ENCODE measurements at places on chromosomes 4 and X.

DNA sequence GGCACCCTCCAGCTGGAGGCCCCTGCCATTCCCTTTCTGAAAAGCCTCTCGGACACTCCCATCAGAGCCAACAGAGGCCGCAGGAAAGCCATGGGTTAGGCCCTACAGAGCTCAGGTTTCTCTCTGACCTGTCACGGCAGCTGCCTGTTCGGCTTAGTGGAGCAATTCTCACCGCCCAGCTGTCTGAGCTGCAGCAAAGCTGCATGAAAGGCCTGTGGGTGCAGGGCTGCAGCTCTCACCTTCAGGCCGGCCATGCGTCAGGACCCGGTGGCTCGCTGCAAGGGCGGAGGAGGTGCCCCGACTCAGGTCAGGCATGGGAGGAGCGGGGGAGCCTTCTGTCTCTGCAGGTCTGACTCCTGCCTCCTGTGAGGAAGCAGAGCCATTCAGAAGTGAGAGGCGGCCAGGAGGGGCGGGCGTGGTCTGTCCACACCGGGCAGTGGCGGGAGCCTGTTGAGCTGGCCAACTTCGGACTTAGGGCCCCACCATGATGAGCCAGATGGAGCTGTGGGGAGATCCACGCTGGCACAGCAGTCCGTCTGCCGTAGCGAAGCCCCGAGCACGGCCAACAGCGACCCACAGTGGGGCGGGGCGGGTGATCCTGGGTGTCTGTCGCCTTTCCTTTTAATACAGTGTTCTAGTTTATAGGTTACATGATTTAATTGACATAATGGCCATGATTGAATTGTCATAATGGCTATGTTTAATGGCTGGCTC, 23.4 kb downstream of the PDE6B start:
- DNase-seq = no peak

DNA sequence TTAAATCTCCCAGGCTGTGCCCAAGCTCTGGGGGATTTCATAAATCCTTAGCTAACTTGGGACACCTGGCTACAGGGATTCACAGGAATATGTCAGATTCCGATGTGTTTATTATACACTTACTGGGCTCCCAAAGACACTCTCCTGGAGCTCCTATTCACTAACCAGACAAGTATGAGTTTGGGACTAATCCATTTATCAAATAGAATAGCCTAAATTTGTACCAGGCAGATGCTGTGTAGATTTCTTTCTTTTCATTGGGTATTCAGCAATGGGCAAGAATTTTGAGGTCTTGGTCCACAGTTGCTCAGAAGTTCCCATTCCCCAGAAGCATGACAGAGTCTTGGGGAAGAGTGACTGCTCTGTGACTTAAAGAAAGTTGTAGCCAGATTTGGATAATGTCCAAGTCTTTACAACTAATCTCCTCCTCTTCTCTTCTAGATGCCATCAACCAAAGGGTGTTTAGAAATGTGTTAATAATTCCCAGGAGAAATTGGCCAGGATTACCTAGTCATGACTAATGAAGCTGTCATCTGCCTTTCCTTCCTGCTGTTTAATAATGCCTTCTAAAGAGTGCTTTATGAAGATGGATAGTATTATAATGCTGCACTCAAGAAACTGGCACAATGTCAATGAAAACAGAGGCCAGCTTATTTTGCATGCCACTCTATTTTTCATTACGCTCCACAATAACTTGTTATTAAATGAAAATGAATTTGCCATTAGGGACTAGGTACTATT, 120.9 kb downstream of the CHIC2 start:
- no peak for DNase-seq

DNA sequence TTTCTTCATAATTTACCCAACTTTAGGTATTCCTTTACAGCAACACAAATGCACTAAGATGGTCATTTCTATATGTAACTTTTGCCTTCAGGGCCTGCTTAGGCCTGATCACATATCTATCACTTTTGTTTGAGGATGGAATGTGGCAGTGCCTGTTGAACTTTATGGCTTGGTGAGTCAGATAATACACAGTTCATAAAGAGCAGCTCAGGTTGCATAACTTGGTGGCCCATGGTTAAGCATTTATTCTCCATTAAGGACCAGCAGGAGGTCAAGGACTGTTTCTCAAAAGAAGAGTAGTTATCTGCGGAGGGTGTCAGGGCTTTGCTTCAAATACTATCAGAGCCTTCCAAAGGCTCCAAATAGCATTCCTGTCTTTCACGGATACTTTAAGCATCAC, 124.1 kb upstream of the PDHA2 start:
- DNase-seq = no peak

DNA sequence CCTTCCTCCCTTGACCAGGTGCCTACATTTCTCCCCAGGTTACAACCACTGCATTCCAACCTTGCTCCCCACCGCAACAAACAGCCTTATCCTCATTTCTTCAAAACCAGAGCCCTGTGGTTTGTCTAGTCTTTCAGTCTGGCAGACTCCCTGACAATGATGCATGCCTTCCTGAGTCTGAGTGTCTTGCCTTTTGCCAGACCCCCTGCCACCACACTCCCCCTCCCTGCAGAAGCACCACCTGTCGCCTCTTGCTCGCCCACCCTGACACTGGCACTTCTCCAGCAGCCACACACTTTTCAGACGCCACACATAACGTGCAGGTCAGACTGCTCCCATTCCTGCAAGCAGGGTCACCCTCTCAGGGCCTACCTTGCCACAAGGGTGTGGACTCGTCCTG, 349.2 kb upstream of the NOCT start:
- DNase-seq = no peak

DNA sequence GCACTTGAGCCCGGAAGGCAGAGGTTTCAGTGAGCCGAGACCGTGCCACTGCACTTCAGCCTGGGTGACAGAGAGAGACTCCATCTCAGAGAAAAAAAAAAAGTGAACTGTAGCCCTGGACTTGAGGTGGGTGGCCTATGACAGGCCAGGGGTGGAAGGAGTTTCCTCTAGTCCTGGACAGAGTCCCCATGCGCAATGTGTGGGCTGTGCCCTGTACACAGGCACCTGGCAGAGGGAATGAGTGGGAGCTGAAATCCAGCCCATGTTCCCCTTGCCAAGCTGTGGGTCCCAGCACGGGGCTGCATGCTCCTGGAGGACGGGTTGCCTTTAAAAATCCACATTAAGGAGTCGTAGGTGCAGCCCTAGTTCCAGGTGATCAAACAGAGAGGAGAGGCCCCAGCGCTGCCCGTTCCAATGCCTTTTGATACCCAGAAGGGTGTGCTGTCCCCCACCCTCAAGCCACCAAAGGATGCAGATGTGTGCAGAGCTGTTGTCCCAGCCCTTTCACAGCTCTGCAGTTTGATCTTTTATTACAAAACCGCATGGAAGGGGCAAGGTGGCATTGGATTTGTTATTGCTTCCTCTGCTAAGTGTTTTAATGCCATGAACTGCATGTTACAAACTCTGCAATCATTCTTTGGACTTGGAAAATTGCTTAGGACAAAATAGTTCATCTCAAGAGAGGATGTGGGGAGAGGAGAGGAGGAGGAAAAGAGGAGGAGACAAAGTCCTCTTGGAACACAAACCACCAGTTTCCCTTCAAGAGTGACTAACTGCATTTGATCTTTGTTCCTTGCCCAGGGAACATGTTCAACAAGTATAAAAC, 38.0 kb upstream of the PDK3 start:
- DNase-seq = no peak

DNA sequence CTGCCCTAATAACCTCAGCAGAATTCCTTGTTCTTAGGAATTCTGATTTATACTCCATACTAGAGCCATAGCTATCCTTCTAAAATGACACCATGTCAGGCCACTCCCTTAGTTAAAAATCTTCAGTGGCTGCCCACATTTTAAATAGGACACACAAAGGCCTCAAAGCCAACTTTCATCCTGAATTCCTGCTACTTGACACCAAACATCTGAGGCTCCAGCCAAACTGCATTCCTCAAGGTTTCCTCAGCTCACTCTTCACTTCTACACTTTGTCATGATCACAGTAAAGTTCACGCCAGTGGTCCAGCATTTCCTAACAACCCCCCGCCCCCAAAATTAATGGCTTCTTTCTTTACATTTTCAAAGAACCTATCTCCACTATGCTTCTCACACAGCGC, 124.3 kb downstream of the ADGRA3 start:
- no peak for DNase-seq

DNA sequence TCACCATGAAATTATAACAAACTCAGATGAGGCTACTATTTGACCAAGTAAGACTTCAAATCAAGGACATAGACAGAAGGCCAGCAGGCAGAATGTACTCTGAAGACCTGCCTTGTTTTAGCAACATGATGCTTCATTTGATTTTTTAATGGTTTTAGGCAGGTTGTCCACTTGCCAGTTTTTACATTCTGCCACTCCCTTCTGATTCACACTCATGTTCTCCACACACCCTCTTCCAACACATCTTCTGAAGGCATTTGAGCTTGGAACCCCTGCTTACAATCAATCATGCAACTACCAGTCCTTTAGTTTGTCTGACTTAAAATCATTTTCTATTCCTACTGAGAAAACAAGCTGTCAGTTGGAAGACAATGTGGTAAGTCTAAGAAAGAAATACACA, 114.9 kb upstream of the SMIM31 start:
- DNase-seq = no peak

- no peak for DNase-seq
Observed at GRCh38 chr4:76504613-76505465, 69.8 kb downstream of the SHROOM3 start.

- DNase-seq = no peak
Observed at GRCh38 chrX:123454712-123455431, 270.8 kb downstream of the GRIA3 start.

GRCh38 chrX:149230689-149231088, 274.4 kb downstream of the IDS start:
- DNase-seq = no peak

DNA sequence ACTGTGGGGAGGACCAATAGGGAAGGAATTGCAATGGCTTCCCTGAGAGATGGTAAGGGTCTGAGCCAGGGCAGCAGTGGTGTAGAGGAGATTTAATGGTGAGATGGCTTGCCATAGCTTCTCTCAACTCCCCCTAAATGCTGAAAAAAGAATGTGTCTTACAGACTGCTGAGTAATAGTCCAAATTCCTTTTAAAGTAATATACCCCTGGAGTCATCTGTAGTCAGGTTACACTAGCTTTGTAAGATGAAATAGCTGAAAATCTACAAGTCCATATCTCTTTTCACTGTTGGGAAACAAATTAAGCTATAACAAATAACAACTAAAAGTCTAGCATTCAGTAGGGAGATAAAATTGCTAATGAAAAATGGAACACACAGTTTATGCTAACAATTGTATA, 33.5 kb downstream of the MAPK10 start:
- DNase-seq = no peak

- no peak for DNase-seq
Observed at GRCh38 chrX:111608724-111609123, 72.2 kb upstream of the ALG13 start.

GRCh38 chr4:5044341-5044740, 6.9 kb upstream of the STK32B start:
- no peak for DNase-seq

DNA sequence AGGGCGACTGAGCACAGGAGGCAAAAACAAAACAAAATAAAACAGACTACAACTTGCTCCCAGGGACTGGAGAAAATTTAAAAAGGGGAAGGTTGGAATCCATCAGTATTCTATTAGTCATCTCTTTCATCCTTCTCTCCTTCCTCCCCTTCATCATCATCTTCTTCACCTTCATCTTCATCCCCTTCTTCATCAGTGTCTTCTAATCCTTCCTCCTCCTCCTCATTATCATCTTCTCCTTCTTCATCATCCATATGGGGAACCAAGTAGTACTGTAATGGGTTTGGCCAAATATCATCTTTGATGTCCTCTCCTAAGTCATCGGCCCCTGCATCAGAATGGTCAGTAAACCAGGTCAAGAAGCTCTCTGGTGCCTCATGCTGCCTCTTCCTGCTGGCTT, 6.9 kb upstream of the MCUB start:
- DNase-seq = no peak

GRCh38 chr4:2248821-2249261, 6.9 kb upstream of the HAUS3 start:
- DNase-seq = no peak

DNA sequence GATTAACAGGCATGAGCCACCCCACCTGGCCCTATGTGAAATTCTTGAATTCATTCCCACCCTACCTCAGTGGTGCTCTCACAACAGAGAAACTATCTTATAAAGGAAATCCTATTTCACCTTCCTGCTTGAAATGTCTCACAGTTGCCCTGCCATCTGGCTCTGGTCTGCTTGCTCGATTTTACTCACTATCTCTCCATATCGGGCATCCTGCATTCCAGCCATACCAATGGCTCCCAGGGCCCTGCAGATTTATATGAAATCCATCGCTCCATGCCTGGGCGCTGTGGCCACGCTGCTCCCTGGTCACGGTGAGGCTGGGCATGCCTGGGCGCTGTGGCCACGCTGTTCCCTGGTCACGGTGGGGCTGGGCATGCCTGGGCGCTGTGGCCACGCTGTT, 15.8 kb downstream of the SORBS2 start:
- no peak for DNase-seq

DNA sequence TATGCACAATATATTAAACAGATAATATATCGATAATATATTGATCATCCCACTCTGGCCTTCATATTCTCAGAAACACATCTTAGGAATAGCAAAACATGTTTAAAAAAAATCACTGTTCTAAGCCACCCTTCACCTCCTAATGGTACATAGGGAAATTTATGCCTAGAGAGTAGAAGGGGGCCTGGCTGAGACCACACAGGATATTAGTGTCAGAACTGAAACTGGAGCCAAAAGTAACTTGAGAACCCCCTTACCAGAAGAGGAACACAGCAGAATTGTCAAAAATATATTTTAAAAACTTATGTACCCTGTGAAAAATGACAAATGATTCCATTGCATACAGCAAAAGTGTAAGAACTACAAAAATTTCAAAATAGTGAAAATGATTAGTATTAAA, 173.1 kb downstream of the VSIG4 start:
- no peak for DNase-seq

DNA sequence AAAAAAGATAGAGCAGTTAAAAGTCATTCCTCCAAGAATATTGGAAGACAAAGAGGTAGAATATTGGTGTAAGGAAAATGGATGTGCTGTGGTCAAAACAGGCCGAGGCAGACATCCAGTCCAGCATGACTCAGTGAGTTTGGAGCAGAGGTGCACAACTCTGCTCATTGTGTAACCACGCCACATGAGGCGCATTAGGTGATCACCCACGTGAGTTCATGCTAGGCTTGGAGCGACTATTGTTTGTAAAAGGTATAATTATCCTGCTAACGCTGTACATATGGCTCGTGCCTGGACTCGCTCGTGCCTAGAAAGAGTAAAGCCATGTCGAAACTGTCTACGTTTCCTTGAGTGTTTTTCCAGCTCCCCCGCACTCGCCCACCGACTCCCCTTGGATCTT, 23.9 kb downstream of the C4orf54 start:
- DNase-seq = no peak

GRCh38 chrX:37765507-37765906, 14.4 kb upstream of the CYBB start:
- DNase-seq = no peak

GRCh38 chr4:163110442-163110841, 56.2 kb downstream of the NAF1 start:
- DNase-seq = no peak
